ENCODE measurements at places on chromosomes 1 and 21. TPM values are rescaled to one million over a fixed set of nuclear protein-coding genes. Genes with fewer than 3 reads are reported as not detected.

DNA sequence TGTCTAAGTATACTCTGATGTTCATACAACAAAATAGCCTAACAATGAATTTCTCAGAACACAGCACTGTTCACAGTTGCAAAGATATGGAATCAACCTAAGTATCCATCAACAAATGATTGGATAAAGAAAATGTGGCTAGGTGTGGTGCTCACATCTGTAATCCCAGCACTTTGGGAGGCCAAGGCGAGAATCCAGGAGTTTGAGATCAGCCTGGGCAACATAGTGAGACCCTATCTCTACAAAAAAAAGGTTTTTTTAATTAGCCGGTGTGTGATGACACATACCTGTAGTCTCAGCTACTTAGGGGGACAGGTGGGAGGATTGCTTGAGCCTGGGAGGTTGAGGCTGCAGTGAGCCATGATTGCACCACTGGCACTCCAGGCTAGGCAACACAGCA is 10.7 kb downstream of the IFNAR2 start:
- no peak for DNase-seq

GRCh38 chr1:167344112-167344511 is 123.4 kb downstream of the POU2F1 start:
- no peak for DNase-seq

The BARHL2 gene
- total RNA-seq, result not detected

DNA sequence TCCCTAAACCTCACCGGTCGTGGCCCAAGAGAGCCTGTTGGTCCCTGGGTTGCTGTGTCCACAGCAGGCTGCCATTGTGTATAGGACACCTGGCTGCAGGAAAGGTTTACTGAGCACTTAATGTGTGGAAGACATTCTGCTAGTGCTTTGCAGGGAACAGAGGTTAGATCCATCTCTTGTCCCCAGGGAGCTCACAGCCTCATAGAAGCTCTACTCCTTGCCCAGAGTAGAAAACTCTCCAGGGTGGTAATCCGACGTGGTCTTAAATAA is 16.9 kb upstream of the ALPL start:
- DNase-seq, result no peak

The TNFRSF18 gene
- total RNA-seq, result not detected

The OR2AK2 gene
- not detected for total RNA-seq

DNA sequence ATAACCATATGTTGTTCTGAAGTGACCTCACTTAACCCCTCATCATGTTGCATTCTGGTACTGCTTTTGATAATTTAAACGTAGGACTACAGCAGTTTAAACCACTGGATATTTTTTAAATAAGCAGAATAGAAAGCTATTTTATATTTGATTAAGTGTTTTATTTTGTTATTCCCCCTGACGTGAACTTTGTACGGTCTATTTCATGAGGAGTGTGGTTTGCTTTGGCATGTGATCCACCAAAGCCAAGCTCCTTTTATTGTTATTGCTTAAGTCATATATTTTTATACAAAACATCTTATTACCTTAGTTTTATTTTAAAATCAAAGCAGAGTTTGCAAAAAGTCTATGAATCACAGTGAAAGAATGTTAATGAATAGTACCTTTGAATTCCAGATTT is 101.4 kb upstream of the L1TD1 start:
- DNase-seq, result no peak

The KRTAP13-2 gene
- total RNA-seq, result 1.2 TPM

DNA sequence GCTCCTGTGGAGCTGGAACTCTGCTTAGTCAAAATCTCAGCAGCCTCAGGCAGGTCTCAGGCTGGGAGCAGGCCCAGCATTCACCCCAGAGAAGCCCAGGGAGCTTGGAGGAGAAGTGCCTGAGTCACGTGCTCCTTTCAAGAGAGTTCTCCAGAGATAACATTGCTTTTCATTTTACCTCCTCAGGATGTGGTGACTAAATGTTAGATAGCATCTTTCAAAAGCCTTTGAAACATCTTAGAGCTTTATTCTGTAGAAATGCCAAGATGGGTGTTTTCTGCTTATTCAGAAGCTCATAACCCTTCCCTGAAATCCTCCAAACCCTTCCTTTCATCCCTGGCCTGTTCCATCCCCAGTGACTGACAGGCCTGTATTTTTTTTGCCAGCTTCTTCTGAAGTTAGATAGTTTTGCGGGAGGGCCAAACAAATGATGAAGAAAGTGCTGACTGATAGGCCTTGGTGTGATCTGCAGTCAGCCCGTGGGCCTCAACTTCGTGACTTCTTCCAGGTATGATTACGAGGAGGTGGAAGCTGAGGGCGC is 58.0 kb downstream of the PGM1 start:
- DNase-seq, result peak; percentile 97

The TNFSF4 gene
- 7.2 TPM for total RNA-seq

GRCh38 chr1:8517661-8518489 is 200.0 kb downstream of the SLC45A1 start:
- DNase-seq, result peak; percentile 61

- DNase-seq, result no peak
These were observed 25.6 kb downstream of the SYT11 start for GRCh38 chr1:155884982-155885381.

DNA sequence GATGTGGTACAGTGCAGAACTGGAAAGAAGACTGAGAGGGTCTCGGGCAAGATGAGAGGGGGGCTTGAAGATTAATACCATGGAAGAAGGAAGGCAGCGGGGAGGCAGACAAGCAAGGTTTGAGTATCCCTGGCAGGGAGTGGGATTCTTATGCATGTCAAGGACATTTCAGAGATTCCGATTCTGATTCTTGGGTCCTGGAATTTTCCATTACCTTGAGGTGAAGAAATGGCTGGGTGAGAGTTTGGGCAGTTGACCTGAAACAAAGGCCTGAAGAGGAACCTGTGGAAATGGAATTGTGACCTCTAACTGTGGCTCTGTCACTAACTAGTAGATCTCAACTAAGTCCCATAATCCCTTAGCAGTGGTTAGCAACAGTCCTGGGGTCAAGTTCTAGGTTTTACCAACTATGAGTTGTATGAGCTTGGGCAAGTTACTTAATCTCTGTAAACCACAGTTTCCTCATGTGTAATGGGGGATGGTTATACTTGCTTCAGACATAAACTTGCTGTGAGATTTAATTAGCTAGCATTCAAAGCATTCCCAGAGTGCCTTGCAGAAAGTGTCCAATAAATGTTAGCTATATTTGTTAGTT is 8.6 kb upstream of the ACTN2 start:
- DNase-seq, result no peak

Measured in umbilical cord (tissue), 2 donors.